ENCODE measurements at places on chromosomes 1 and 21.

DNA sequence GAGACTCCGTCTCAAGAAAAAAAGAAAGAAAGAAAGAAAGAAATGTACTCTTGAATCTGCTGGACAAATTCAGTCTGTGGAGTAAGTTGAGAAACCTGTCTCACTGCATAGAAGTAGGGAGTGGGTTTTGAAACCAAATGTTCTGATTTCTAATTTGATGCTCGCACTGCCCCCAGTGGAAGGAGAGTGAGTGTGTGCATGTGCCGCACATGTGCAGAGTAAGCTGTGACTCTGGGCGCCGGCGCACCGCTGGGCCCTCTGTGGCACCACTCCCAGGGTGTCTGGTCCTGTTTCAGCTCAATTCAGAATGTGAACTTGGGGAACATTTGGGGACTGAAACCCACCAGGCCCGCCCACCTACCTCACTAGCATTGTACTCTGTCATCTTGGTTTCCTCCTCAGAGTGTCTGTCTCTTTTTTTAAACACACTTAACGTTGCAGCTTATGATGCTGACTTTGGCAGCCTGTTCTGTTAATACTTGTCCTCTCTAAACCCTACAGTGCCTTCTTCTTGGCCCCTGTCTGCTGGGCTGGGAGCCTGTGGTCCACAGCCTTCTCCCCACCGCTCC, 104.6 kb downstream of the CACNA1E start:
- no peak for DNase-seq

GRCh38 chr21:39006571-39007311, 176.5 kb downstream of the PSMG1 start:
- DNase-seq = no peak

DNA sequence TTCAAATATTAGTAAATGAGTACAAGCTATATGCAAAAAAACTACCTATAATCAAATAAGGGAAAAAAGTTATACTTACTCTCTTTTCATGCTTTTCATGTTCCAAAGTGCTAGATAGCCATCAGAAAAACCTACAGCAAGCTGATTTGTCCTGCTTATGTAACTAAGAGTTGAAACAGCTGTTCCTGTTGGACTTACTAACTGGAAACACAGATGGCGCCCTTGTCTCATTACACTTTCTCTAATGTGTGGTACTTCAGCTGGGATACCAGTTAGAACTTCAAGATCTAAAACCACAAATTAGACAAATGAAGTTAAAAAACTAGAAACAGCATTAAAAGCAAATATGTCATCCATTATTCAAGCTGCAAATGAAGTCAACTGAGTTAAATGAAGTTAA, 24.3 kb downstream of the AHCTF1 start:
- no peak for DNase-seq

- DNase-seq = no peak
These were observed 34.7 kb downstream of the ACOT11 start for GRCh38 chr1:54582566-54583306.

DNA sequence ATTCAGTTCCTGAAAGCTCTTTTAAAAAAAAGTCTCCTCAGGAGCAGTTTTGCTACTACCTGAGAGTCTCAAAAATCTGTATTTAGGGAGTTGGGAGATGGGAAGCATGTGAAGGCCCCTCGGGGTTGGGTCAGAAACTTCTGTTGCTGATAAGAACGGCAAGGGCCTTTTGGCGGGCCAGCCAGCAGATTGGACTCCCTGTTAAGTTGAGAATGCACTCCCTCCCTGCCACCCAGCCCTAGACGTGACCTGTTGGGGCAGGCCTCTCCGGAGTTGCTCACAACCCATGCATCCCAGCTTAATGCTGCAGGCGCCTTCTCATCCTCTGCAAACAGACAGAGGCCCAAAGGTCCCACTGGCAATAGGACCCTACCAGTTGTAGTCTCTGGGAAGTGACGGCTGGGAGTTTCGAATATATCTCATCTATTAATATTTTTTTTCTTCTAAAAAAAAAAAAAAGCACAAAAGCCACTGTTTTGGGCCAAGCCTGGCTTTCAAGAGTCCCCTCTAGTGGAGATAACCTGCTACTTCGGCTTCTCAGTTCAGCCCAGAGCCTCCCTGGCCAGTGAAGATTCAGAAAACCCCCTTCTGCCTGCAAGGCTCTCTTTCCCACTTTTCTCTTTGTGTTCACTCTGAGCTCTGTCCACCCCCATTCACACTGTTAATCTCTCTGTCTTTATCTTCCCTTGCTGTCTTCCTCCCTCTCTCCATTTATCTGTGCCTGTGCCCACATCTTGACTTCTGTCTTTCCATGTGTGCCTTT, 5.3 kb downstream of the PLXNA2 start:
- no peak for DNase-seq
